Testis (tissue), 5 donors: ENCODE measurements at places on chromosomes 3 and 15. TPM values are rescaled to one million over a fixed set of nuclear protein-coding genes. Genes with fewer than 3 reads are reported as not detected.

MST1 gene
- polyA plus RNA-seq = 73.4 TPM

COL8A1 gene
- 11.5 TPM for polyA plus RNA-seq

- no peak for DNase-seq
These were observed 5.2 kb downstream of the SNRK start for GRCh38 chr3:43291546-43291945.

DNA sequence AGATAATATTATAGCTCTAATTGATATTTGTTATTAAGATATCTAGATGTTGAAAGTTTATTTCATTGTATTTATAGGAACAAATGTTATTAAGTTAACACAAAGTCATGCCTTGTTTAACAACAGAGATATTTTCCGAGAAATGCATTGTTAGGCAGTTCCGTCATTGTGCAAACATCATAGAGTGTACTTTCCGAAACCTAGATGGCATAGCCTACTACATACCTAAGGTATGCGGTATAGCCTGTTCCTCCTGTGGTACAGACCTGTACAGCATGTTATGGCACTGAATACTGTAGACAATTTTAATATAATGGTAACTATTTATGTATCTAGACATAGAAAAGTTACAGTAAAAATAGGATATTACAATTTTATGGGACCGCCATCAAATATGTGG, 114.3 kb downstream of the NAALADL2 start:
- no peak for DNase-seq

TMEM207 gene
- not detected for polyA plus RNA-seq
